ENCODE measurements at places on chromosomes 7 and 10. TPM values are rescaled to one million over a fixed set of nuclear protein-coding genes. Genes with fewer than 3 reads are reported as not detected.
A peak's percentile ranks its signal among the peaks of the same experiment; 100 is the strongest.

DNA sequence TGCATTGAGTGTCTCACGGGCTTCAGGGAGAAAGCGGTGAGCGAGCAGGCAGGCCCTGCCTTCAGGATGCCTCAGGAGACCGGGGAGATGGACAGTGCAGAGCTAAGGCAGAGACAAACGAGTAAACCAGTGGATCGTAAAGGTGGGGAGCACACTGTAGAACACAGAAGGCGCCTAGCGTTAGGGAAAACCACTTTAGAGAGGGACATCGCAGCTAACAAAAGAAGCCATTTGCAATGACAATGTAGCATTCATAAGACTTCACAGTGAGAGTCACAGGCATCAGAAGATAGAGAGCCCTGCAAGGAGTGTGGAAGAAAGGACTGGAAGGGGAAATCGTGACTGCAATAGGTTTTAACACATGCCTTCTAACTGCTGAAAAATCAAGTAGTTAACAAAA is 54.9 kb upstream of the TMEM273 start:
- DNase-seq, result no peak

DNA sequence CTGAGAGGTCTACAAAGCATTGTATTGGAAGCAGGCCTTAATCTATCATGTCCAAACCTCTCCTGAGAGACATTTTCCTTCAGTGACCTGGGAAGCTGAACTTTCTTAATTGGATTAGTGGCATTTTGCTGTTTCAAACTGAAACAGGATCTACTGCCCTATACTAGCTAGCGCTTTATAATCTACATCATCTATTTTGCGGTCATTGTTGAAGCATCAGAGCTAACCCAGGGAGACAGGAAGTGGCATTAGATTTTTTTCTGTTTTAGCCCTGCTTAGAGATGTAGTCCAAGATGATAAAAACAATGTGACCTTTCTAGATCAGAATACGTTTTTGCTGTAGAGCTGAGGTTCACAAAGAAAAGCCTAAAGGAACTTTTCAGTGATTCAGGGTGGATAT is 147.4 kb upstream of the AGR3 start:
- no peak for DNase-seq

Gene FGFBP3
- 1.6 TPM for total RNA-seq

DNA sequence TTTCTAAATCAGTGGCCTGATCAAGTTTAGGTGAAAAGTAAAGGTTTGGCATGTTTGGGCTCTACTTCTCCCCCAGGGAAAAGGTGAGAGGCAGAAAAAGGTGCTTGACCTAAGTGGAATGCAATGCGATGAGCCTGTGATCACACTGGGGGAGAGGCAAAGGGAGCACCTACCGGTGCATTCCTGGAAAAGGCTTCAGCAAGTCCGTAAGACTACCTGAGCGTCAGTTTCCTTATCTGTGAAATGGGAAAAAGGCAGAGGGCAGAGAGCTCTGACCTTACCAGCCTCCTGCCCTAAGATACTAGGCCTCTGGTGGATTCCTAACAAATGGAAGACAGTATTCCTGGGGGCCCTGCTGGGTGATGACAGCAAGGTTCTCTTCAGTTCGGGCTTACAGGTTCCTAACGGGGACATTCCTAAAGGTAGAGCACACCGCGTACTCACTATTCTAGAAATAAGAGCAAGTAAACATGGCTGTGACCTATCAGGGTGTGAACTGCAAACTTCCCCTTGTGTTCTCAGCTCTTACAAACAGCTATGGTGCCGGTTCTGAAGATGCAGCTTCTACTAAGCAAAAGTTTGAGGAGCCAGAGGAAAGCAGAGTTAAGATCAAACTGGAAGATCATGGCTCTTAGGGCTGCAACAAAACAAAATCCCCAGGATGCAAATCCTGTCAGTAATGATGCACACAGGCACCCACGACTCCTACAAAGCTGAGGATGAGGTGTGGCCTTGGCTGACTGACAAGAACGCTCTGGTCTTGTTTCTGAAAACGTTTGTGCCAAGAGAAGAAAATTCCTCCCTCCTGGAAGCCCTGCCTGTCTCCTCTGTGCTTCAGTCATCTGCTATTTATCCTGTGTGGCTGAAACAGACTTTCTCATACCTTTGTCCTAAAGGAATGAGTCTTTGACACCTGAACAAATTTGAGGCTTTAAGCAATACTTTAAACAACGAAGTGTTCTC is 13.3 kb upstream of the ACSL5 start:
- DNase-seq, result no peak

DNA sequence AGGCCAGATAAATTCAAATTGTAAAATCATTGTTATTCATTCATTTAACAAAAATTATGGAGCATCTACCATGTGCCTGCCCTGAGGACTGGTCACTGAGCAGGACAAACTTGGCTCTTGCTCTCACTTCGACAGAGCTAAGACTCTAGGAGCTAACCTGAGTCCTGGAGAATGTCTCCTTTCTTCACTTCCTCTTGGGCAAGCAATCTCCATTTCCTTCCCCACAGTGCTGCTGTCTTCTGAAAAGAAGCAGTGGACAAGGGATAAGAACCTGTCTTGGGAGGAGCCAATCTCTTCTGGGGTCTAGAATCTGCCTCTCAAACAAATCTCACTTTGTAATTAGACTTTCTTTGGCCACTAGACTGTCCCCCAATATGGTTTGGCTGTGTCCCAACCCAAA is 76.2 kb upstream of the PLXNA4 start:
- DNase-seq, result no peak

Gene TEX47
- total RNA-seq, result not detected

DNA sequence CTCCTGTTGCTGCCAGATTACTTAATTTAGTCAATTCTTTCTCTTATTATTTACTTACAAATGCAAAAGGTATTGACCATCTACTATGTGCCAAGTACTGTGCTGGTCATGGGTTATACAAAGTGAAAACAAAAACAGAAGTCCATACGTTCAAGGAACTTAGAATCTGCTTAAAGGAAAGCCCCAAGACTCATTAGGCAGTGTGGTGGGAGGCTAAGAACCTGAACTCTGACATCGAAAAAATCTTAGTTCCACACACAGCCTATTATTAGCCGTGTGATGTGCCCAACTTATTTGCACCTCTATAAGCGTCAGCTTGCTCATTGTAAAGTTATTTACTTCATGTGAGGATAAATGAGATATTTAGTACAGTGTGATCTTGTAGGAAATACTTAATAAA is 227.4 kb upstream of the SORCS1 start:
- no peak for DNase-seq

Gene MYPN
- 5.4 TPM for total RNA-seq

DNA sequence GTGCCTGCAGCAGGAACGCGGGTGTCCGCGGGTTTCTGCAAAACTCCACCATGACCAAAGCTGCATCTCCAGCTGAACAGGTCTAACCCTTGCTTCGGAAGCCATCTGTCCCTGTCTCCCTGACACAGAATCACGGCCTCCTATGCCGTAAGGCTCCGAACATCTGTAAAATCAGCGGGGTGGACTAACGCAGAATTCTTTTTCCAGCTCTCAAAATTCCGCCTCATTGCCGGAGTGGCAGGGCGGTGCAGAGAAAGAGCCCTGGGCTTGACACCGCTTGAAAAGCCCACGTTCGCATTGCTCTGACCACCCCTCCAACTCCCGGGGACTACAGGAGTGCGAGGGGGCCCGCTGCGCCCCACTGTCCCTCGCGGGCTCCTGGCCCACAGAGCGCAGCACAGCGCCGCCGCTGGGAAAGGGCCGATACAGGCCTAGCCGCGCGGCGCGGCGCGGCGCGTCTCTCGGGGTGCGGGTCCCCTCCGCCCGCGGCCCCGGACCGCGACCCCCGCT is 409 bp downstream of the DNMBP start:
- no peak for DNase-seq

DNA sequence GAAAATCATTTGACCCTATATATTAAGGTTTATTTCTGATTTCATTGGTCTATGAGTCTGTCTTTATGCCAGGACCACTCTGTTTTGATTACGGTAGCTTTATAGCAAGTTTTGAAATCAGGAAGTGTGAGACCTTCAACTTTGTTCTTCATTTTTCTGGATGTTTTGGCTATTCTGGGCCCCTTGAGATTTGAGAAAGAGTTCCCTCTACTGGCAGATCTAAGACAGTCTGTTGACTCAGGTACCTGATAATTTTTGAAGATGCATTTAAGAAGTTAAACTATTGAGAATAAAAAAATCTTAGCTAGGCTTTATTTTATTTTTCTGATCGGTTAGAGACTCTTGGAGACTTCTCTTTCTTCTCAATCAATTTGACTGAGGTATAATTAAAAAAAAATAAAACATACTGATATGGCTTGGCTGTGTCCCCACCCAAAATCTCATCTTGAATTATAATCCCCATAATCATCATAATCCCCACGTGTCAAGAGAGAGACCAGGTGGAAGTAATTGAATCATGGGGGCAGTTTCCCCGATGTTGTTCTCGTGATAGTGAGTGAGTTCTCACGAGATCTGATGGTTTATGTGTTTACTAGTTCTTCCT is 209.2 kb downstream of the SNX10 start:
- peak; percentile 26 for DNase-seq

GRCh38 chr7:83466956-83467355 is 182.0 kb downstream of the SEMA3E start:
- no peak for DNase-seq

Gene LEP
- total RNA-seq, result not detected

DNA sequence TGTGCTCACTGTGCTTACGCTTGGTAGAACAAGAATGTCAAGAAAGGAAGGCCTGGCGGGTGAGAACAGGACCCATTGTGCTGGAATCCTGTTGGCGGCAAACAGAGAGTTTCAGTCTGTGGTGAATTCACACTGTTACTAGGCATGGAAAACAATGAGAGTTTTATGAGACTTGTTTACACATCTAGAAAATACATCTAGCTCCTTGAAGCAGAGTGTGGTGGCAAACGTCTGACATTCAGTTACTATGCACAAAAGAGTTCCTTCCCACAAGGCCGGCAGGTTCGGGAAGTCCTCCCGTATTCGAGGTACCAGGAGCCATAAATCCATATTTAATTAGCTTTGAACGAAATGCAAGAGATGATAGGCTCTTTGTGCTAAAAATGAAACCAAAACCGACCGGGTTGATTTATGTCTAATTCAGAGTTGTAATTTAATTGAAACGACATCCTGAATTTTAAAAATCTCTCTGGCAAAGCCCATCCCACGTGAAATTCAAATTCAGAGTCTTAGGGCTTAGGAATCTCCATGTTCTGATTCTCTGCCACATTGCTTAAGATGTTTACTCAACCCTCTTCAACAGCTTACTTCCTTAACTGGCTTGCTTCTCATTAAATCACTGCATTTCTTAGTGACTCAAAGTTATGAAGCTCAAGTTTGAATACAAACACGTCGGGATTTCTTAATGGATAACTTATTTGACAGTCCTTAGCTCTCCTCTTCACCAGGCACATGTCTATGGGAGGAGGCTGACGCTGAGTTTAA is 299.9 kb upstream of the PITRM1 start:
- DNase-seq, result no peak

- no peak for DNase-seq
Measured at GRCh38 chr7:39383136-39383535, 183.1 kb upstream of the YAE1 start.

Gene DKK1
- 2.7 TPM for total RNA-seq

GRCh38 chr10:24518981-24519597 is 204.6 kb downstream of the ARHGAP21 start:
- DNase-seq, result peak; percentile 52

Gene PIP
- not detected for total RNA-seq

GRCh38 chr7:139004321-139005090 is 23.3 kb upstream of the KIAA1549 start:
- DNase-seq, result no peak

DNA sequence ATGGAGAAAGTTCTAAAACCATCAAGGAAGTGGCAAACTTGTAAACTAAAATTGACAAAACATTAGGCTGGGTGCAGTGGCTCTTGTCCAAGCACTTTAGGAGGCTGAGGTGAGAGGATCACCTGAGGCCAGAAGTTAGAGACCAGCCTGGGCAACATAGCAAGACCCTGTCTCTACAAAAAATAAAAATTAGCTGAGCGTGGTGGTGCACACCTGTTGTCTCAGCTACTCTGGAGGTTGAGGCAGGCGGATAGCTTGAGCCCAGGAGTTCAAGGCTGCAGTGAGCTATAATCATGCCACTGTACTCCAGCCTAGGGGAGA is 29.4 kb upstream of the HNRNPH3 start:
- DNase-seq, result no peak

- no peak for DNase-seq
Measured at GRCh38 chr7:101631224-101631714, 2.2 kb upstream of the MYL10 start.

Gene CREM
- 240 TPM for total RNA-seq

Gene HABP2
- not detected for total RNA-seq

Gene ARMH3
- total RNA-seq, result 7.9 TPM

DNA sequence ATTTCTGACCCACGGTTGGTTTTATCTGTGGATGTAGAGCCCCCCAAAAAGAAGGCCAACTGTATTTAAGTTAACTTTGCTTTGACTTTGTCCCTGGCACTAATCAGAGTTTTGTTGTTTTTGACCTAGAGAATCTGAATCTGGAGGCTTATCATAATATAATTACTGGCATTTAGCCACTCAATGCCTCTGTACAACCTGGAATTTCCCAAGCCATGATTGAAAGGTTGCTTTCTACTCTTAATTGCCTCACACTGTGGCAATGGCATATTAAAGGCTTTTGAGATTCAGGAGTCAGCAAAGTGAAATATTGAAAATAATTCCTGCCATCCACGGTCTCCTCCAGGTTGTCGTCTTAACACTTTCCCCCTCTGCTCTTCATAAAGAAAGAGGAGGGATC is 205.2 kb upstream of the GHITM start:
- DNase-seq, result no peak

GRCh38 chr10:124997306-124997705 is 55.4 kb downstream of the ZRANB1 start:
- no peak for DNase-seq

Gene ICA1
- total RNA-seq, result 17.1 TPM

DNA sequence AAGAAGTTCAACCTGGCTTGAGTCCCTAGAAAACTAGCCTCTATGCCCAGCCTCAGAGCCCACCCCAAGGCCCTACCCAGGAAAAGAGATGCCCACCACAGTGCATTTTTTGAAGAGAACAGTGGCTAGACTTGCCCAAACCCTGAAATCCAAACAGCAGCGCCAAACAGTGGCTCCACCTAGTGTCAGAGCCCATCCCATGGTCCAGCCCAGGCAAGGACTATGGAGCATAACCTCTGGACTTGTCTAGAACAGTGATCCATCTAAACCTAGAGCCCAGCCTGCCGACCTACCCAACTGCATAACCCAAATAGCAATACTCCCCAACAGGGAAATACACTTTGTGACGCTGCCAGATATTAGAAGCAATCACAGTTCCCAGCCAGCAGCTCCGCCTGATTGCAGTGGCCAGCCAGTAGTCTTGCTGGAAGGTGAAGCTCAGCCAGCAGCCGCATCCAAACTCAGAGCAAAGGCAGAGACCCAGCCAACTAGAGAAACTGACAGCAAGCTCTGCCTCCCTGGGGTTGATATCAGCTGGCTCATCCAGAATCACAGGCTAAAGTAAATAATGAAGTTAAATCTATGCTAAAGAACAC is 44.5 kb downstream of the HBP1 start:
- no peak for DNase-seq

Gene TMEM225B
- total RNA-seq, result 1.1 TPM

Gene TMEM273
- total RNA-seq, result not detected

GRCh38 chr7:49166441-49166840 is 242.1 kb downstream of the CDC14C start:
- DNase-seq, result no peak

- no peak for DNase-seq
Measured at GRCh38 chr10:79402951-79403350, 42.5 kb downstream of the ZCCHC24 start.

Gene PTPRZ1
- total RNA-seq, result not detected

Gene AKR1D1
- not detected for total RNA-seq

Gene MRC1
- 0.14 TPM for total RNA-seq
